Activated CD4-positive, alpha-beta T cell treated with anti-CD3 and anti-CD28 coated beads for 4 hours (primary cell): ENCODE measurements at places on chromosomes 1 and 21.
A peak's percentile ranks its signal among the peaks of the same experiment; 100 is the strongest.

- peak; percentile 45 for DNase-seq
Measured at GRCh38 chr1:26799479-26800142, 11.9 kb downstream of the PIGV start.

GRCh38 chr1:244049162-244050013 lies 1.7 kb upstream of the ZBTB18 start:
- DNase-seq, result peak; percentile 38

DNA sequence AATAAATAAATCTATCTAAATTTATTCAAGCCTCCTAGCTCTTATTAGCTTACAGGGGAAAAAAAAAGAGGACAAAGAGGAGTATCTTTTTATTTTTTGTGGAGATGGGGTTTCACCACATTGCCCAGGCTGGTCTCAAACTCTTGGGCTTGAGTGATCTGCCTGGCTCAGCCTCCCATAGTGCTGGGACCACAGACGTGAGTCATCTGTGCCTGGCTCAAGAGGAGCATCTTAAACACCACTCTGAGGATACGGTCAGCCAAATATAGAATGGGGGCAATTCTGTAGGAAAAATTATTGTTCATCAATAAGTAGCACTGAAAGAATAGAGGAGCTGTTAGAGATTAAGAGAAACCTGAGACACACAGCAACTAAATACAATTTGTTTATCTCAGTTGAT lies 24.1 kb downstream of the SLC45A3 start:
- no peak for DNase-seq

GRCh38 chr1:17207540-17207939 lies 2.6 kb downstream of the PADI1 start:
- DNase-seq, result no peak

GRCh38 chr1:243917177-243917862 lies 67.3 kb upstream of the AKT3 start:
- peak; percentile 24 for DNase-seq
